ENCODE measurements at places on chromosomes 12 and 14. TPM values are rescaled to one million over a fixed set of nuclear protein-coding genes. Genes with fewer than 3 reads are reported as not detected.

DNA sequence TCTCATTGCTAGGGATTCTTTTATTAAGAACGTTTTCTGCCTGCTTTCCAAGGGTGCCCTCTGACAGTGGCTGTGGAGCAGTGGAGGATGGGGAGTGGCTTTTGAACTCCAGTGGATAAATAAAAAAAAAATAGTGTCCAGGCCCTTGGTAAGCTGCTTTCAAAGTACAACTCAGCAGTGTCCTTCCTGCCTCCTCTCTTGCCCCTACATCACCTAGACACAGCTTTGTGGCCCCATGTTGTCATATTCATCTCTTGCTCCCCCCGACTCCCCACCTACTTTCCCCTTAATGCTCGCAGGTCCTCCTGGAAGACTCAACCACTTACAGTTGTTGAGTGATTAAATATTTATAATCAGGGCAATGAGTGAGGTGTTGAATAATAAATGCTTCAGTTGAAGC lies 880.9 kb downstream of the BCL11B start:
- H3K36me3 ChIP-seq = no peaks in the 10 kb centered on the region
- H3K4me1 ChIP-seq = no peaks in the 10 kb centered on the region
- H3K27ac ChIP-seq = no peak overlapping the region
- no peaks in the 10 kb centered on the region for H3K27me3 ChIP-seq
- no peak for DNase-seq
- H3K4me3 ChIP-seq = no peak overlapping the region

- H3K27ac ChIP-seq = no peak overlapping the region
- H3K4me3 ChIP-seq = no peak overlapping the region
- no peak for DNase-seq
- no peaks in the 10 kb centered on the region for H3K36me3 ChIP-seq
Measured at GRCh38 chr12:98733667-98734350, 88.7 kb downstream of the APAF1 start.

DNA sequence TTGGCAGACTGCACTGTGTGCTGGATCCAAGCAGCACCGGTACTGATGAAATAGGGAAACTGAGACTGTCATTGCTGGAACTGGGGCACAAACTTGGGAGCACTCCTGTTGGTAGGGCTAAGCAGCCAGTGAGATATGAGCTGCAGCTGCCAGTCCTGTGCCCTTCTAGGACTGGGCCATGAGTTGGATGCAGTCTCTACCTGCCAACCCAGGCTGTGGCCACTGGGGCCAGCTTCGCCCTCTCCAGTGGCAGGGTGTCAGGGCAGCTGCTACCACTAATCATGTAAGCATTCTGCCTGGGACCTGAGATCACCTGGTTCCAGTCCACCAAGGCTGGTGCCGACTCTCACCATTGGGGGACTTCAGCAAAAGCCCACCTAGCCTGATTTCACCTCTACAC lies 121.1 kb downstream of the PAWR start:
- H3K27me3 ChIP-seq = no peaks in the 10 kb centered on the region
- DNase-seq = no peak
- peaks cover 6% of the 10 kb centered on the region for H3K36me3 ChIP-seq
- no peaks in the 10 kb centered on the region for H3K4me1 ChIP-seq

DNA sequence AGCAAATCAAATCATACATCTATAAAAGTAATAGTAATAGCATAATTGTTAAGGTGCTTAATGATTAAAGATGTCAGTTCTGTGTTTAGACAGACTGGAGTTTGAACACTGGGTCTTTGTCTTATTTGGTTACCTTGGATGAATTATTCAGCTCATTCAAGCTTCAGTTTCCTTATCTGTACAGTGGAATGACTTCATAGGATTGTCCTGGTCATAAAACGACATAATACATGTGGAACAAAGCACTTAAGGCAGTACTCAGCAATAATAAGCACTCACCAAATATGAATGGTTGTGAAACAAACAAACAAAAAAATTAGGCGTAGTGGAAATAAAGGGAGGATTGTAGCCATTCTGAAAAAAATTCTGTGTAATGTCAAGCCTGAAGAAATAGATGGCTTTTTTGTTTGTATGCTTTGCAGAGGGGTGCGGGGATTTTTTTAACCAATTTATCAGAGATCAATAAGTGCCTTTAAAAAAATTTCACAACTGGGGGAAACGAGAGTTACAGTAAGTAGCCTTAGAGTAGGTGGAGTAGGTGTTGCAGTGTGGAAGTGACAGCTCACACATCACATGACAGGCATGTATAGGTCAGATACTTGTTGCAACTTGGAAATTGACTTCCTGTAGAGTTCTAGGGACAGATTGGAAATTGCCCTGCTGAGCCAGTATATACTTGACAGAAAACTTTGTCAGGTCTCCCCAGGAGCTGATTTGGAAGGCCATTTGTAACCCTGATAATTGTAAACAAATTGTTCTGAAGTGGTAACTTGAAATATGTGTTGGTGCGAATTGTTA lies 157.7 kb downstream of the SLC15A5 start:
- no peaks in the 10 kb centered on the region for H3K36me3 ChIP-seq
- no peak overlapping the region for H3K27ac ChIP-seq
- peaks cover 12% of the 10 kb centered on the region for H3K4me1 ChIP-seq
- peak; percentile 60 for DNase-seq
- H3K4me3 ChIP-seq = no peak overlapping the region
- no peaks in the 10 kb centered on the region for H3K27me3 ChIP-seq

MSRB3 gene
- total RNA-seq = 44.0 TPM

DNA sequence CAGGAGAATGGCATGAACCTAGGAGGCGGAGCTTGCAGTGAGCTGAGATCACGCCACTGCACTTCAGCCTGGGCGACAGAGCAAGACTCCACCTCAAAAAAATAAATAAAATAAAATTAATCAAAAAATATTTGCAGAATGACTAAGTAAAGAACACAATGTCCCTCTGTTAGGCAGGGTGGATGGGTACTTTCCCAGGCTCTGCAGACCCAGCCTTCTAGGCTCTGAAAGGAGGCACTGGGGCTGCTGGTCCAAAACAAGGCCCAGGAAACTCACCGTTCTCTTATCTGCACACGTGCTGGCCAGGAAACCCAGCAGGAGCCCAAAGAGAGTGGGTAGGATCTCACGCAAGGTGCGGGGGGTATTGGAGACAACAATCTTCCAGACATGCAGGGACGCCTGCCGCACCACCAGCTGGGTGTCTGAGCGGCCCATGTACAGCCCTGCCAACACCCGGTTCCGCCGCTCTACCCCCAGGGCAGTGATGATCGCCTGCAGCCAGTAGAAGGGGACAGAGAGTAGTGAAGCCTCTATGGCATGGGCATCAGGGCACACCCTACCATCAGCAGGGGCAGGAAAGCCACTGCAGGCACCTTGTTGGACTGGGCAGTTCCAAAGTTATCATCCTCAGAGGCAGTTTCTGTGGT lies 25.8 kb upstream of the RAB35 start:
- no peak overlapping the region for H3K4me3 ChIP-seq
- no peaks in the 10 kb centered on the region for H3K4me1 ChIP-seq
- no peaks in the 10 kb centered on the region for H3K27me3 ChIP-seq

RAB15 gene
- 11.9 TPM for total RNA-seq

DNA sequence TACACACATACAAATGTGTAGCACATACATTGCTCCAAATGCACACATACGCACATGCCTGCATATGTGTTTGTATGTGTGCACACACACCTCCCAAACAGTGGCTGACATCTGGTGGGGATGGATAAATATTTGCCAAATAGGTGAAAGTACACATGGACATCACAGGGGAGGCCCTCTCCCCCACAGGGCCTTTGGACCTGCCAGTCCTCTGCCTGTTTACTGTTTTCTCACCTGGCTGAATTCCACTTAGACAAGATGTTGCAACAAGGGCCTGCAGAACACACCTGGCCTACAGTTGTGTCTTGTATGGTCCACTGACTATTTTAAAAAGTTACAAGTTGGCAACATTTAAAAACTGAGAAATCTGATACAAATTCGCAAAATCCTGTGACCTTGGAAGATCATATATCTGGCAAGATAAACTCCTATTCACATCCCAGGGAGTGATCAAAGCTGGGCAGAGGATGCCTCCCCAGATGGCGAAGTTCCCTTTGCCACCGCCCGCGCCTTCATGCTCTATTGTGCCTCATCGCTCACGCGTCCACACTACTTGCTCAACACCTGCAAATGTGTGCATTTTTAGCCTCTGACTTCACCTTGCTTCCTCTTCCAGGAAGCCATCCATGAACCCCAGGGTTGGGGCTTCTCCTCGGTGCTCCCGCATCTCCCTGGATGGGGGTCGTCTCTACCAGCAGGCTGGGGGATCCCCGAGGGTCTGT lies 118.4 kb upstream of the FZD10 start:
- no peak overlapping the region for H3K4me3 ChIP-seq
- no peak overlapping the region for H3K27ac ChIP-seq
- no peak for DNase-seq
- H3K4me1 ChIP-seq = no peaks in the 10 kb centered on the region
- H3K27me3 ChIP-seq = peaks cover 96% of the 10 kb centered on the region
- H3K36me3 ChIP-seq = no peaks in the 10 kb centered on the region

DNA sequence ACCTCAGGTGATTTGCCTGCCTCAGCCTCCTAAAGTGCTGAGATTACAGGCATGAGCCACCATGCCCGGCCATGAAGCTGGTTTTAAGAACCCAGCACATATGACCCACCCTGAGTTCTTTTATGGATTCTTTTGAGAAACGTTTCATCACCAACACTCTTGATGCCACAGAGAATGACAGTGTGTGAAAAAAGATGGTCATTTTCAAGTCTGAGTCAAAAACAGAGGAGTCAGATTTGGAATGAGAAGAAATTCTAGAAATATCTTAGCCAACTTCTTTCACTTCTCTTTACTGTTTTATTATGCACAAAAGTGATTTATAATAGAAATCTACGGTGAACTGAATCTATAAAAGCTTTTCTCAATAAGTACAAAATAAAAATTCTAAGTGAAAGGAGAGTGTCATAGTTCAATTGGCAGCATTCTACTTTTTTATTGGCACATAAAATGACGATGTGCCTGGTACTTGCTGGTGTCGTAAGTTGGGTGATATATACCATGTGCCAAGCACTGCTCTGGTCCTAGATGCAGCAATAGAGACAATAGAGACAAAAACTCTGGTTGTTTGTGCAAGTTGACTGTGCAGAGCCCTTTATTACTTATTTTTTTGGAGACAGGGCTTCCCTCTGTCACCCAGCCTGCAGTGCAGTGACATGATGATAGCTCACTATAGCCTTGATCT lies 33.9 kb downstream of the CCDC177 start:
- H3K4me3 ChIP-seq = no peak overlapping the region
- no peak overlapping the region for H3K27ac ChIP-seq
- no peaks in the 10 kb centered on the region for H3K36me3 ChIP-seq
- peaks cover 31% of the 10 kb centered on the region for H3K27me3 ChIP-seq

DIO2 gene
- total RNA-seq = 0.11 TPM

DNA sequence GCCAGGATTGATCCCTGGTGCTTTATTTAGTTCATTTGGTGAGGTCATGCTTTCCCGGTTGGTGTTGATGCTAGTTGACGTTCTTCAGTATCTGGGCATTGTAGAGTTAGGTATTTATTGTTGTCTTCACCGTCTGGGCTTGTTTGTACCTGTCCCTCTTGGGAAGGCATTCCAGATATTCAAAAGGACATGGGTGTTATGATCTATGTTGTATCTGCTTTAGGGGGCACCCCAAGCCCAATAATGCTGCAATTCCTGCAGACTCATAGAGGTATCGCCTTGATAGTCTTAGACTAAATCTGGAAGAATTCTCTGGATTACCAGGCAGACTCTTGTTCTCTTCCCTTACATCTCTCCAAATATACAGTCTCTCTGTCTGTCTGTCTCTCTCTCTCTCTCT lies 42.1 kb downstream of the AK7 start:
- no peaks in the 10 kb centered on the region for H3K4me1 ChIP-seq
- no peak overlapping the region for H3K27ac ChIP-seq
- no peak for DNase-seq
- H3K36me3 ChIP-seq = no peaks in the 10 kb centered on the region

DNA sequence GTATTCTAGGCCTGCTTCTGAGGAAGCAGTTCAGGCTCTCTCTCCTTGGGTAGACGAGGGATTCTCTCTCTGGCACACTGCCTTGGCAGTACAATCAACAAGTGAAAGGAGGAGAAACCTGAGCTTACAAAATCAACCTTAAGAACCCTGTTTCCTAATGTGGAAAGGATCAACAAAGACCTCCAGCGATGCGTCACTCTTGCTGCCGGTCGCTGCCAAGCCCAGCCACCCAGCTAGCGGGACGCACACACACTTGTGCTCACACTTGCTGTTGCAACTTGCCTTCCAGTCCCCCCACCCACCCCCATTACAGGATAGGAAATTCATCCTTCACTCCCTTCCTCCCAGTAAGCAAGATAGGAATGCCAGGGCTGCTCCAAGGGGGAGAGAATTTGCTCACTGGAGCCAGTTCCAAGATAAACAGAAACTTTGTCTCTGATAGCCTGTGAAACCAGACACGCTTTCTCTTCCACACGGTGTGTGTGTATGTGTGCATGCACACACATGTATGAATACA lies 144.3 kb downstream of the BCL11B start:
- no peaks in the 10 kb centered on the region for H3K4me1 ChIP-seq
- H3K27me3 ChIP-seq = no peaks in the 10 kb centered on the region
- H3K27ac ChIP-seq = no peak overlapping the region
- peak; percentile 64 for DNase-seq
- no peak overlapping the region for H3K4me3 ChIP-seq

DNA sequence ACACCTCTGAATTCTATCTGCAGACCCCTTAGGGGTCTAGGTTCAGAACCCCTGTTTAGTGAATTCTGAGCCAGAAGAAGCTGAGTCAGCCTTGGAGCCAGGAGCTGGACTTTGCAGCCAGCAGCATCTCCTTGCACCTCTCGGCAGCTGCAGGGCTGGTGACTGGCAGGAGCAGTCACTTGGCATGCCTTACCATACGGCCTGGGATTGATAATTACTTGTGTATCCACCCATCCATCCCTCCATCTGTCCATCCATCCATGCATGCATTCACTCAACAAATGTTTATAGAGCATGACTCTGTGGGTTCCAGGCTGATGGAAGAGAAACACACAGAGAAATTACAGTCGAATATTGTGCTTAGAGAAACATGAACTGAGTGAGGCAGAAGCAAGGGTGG lies 67.5 kb upstream of the PRIMA1 start:
- no peaks in the 10 kb centered on the region for H3K36me3 ChIP-seq
- peaks cover 14% of the 10 kb centered on the region for H3K4me1 ChIP-seq
- DNase-seq = no peak
- H3K27ac ChIP-seq = no peak overlapping the region
- H3K4me3 ChIP-seq = no peak overlapping the region
- no peaks in the 10 kb centered on the region for H3K27me3 ChIP-seq

DNA sequence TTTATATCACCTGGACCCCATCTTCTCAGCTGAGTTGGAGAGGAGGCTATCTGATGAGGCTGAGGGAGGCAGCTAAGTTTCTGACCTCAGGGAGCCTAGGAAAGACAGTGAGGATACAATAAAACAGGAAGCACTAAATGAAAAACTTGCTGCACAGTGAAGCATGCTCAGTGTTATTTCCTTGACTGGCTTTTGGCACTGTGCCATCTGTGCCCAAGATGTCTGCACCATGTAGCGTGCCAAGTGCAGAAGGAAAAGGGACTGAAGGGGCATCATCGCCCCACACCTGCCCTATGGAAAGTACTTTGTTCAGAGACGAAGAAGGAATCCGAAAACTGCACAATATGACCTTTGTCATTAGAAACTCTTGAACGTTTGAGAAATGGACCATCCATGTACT lies 102.7 kb downstream of the ANO4 start:
- H3K36me3 ChIP-seq = no peaks in the 10 kb centered on the region
- H3K27me3 ChIP-seq = no peaks in the 10 kb centered on the region
- no peak overlapping the region for H3K4me3 ChIP-seq
- H3K27ac ChIP-seq = no peak overlapping the region
- no peak for DNase-seq
- no peaks in the 10 kb centered on the region for H3K4me1 ChIP-seq
